Bladder microvascular endothelial cell (primary cell): ENCODE measurements at places on chromosomes 2 and 18. TPM values are rescaled to one million over a fixed set of nuclear protein-coding genes. Genes with fewer than 3 reads are reported as not detected.

CDH20 gene
- total RNA-seq, result 0.13 and 0.16 TPM in 2 replicates

CIDEA gene
- 0.19 and 1.5 TPM in 2 replicates for total RNA-seq

ABCG8 gene
- not detected in 2 replicates for total RNA-seq

EMX1 gene
- total RNA-seq, result not detected in 2 replicates

GLB1L gene
- total RNA-seq, result 4.2 and 6.6 TPM in 2 replicates

GKN2 gene
- not detected in 2 replicates for total RNA-seq

ERBB4 gene
- total RNA-seq, result under 0.01 and 0.06 TPM in 2 replicates

REEP1 gene
- total RNA-seq, result 0.16 and 6.8 TPM in 2 replicates
